ENCODE measurements at places on chromosomes 12 and 14.

GRCh38 chr12:99436584-99436983 is 211.0 kb upstream of the GARIN6 start:
- DNase-seq: no peak

DNA sequence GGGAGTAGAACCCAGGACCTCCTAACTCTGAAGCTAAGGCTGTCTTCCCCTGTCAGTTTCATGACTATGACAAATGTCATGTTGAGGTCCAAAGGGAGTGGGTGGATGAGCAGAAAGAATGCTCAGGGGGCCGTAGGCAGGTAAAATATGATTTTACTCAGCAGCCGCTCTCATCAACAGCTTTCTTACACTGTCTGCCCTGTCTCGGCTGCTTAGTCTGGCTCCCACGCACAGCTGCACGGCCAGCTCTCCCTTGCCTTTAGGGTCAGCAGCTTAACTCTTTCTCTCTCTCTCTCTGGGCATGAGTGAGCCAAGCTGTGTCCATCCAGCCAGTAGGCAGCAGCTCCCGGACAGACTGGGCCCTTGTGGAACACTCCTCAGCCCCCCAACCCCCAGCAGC is 95.2 kb downstream of the GCH1 start:
- no peak for DNase-seq

- DNase-seq: no peak
Observed at GRCh38 chr12:131603939-131604795, 106.7 kb upstream of the SFSWAP start.

GRCh38 chr12:11688831-11689230 is 39.4 kb downstream of the ETV6 start:
- DNase-seq: peak; percentile 24

- peak; percentile 52 for DNase-seq
Observed at GRCh38 chr12:95790033-95790916, at the start of gene NTN4. Gene NTN4 (minus strand): TSS chr12:95790764. CDS start chr12:95790309, 455 bp downstream.

Measured in T47D (cell line).